Progenitor cell of endocrine pancreas (in vitro differentiated cells): ENCODE measurements at places on chromosomes 5 and 9.

GRCh38 chr5:112686675-112687074 is 51.0 kb upstream of the APC start:
- no peak overlapping the region for H3K27ac ChIP-seq
- H3K4me1 ChIP-seq: peaks cover 5% of the 10 kb centered on the region
- no peak overlapping the region for H3K4me3 ChIP-seq

DNA sequence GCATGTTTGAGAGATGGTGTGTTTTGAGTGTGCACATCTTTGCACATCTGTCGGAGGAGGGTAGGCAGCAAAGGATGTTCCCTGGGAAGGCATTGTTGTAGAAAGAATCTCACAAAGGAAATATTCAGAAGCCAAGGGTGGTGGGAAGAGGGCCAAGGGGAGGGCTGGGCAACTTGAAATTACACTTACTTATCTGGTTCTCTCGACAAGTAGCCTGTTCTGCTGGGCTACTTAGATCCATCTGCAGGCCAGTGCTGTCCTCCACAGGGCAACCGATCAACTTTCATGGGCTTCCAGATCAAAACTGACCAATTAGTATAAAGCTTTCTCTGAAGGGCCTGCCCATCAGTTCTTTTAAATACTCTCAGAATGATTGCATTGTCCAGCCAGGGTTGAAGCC is 495.2 kb downstream of the GADD45G start:
- no peak overlapping the region for H3K27ac ChIP-seq
- H3K36me3 ChIP-seq: no peaks in the 10 kb centered on the region
- no peak overlapping the region for H3K4me3 ChIP-seq
- peaks cover 3% of the 10 kb centered on the region for H3K4me1 ChIP-seq
- H3K27me3 ChIP-seq: peaks cover 19% of the 10 kb centered on the region

DNA sequence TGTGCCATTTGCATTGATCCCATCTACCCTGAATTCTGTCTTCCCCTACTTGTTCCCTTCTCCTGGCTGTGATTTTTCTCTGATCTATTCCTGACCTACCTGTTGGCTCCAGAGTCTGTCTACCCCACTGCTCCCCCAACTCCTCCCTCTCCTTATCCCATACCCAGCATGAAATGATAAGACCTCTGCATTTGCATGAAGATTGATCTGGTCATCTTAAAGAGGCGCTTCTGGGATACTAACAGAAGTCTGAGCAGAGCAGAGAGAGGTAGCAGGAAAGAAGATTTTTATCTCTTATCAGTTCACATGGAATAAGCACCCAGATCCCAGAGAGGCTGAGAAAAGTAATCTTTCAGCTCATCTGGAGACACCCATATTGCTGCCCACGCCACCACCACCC is 18.3 kb upstream of the GLIPR2 start:
- H3K36me3 ChIP-seq: peaks cover 21% of the 10 kb centered on the region
- H3K4me1 ChIP-seq: peaks cover 8% of the 10 kb centered on the region
- no peak for DNase-seq

GRCh38 chr9:120583958-120584369 is 4.0 kb upstream of the CDK5RAP2 start:
- H3K36me3 ChIP-seq: no peaks in the 10 kb centered on the region
- peaks cover 6% of the 10 kb centered on the region for H3K4me1 ChIP-seq
- no peak for DNase-seq
- no peak overlapping the region for H3K27ac ChIP-seq

DNA sequence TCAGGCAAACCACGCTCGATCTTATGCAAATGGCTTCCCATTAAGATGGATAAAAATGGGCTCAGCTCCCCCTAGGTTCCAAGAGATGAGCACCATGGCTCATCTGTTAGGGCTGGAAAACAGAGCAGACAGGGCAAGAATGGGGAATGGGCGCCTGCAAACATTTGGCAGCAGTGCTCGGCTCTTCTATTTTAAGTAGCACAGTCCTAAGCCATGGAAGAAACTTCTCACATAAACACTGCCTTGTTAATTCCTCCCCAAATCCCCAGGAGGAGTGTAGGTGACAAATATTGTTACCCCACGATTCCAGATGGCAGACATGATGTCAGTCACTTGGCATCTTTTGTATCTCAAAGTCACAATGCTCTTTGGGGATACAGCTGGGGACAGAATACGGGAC is 221.8 kb downstream of the ICE1 start:
- H3K4me1 ChIP-seq: no peaks in the 10 kb centered on the region
- no peaks in the 10 kb centered on the region for H3K36me3 ChIP-seq
- no peak overlapping the region for H3K27ac ChIP-seq
- H3K4me3 ChIP-seq: no peak overlapping the region
- H3K27me3 ChIP-seq: peaks cover 5% of the 10 kb centered on the region
- no peak for DNase-seq

GRCh38 chr9:132301521-132301920 is 53.3 kb downstream of the SETX start:
- peaks cover 30% of the 10 kb centered on the region for H3K36me3 ChIP-seq
- no peak overlapping the region for H3K27ac ChIP-seq
- no peaks in the 10 kb centered on the region for H3K27me3 ChIP-seq
- no peak for DNase-seq
- no peak overlapping the region for H3K4me3 ChIP-seq
- H3K4me1 ChIP-seq: peaks cover 6% of the 10 kb centered on the region

GRCh38 chr5:68315679-68316271 is 100.2 kb downstream of the PIK3R1 start:
- H3K4me3 ChIP-seq: no peak overlapping the region
- no peak for DNase-seq
- H3K27ac ChIP-seq: no peak overlapping the region
- H3K4me1 ChIP-seq: peaks cover 6% of the 10 kb centered on the region
- H3K27me3 ChIP-seq: no peaks in the 10 kb centered on the region
- H3K36me3 ChIP-seq: no peaks in the 10 kb centered on the region

- H3K27ac ChIP-seq: no peak overlapping the region
- no peak for DNase-seq
- no peaks in the 10 kb centered on the region for H3K36me3 ChIP-seq
- no peak overlapping the region for H3K4me3 ChIP-seq
These were observed 185.0 kb upstream of the PRLR start for GRCh38 chr5:35415309-35415708.

DNA sequence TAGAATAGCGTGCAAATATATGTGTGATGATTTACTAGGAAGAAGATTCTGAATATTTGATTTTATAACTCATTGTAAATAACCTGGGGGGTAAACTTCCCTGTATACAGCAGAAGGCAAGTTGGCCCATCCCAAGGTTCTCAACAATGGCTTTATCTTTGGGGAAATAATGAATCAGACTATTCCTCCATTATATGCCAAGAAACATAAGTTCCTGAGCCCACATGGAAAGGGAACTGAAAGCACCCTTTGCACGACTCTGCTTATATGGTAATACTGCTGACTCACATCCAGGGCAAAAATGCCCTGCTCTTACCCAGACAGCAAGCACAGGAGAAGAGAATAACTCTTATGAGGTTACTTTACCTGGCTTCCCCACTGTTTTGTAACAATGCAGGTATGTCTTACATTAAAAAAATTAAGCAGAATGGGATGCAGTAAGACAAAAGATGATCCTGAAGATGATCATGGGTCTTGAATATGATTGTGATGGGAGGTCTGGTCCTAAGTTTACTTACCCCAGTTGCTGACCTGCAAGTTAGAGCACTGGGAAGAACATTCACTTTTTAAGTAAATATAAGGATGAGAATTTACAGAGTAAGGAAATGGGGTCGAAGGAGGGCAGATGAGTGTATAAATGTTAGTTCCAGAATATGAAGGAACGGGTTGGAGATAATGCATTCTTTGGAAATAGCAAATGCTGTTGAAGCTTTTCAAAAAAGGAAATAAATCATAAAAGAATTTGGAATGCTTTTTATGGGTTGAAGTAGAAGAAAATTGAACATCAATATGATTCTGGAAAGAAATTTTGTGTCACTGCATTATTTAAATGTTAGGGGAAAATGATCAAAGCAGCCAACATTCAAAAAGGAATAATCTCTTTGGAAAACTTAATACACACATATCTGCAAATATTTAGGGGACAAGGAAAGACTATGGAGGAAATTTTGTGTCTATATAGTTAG is 428.4 kb upstream of the MPDZ start:
- H3K27me3 ChIP-seq: no peaks in the 10 kb centered on the region
- no peaks in the 10 kb centered on the region for H3K36me3 ChIP-seq
- no peak overlapping the region for H3K4me3 ChIP-seq
- no peak overlapping the region for H3K27ac ChIP-seq
- DNase-seq: no peak

- H3K36me3 ChIP-seq: no peaks in the 10 kb centered on the region
- no peaks in the 10 kb centered on the region for H3K4me1 ChIP-seq
- H3K4me3 ChIP-seq: no peak overlapping the region
- peaks cover 17% of the 10 kb centered on the region for H3K27me3 ChIP-seq
These were observed 455.5 kb downstream of the ACTL7B start for GRCh38 chr9:108400297-108400696.

GRCh38 chr5:95670568-95670967 is 12.2 kb downstream of the SPATA9 start:
- DNase-seq: no peak
- no peak overlapping the region for H3K4me3 ChIP-seq
- H3K27ac ChIP-seq: no peak overlapping the region
- H3K4me1 ChIP-seq: peaks cover 7% of the 10 kb centered on the region
- no peaks in the 10 kb centered on the region for H3K27me3 ChIP-seq

GRCh38 chr5:57184322-57184721 is 10.5 kb downstream of the GPBP1 start:
- peaks cover 24% of the 10 kb centered on the region for H3K4me1 ChIP-seq
- no peak for DNase-seq
- no peaks in the 10 kb centered on the region for H3K27me3 ChIP-seq
- no peak overlapping the region for H3K4me3 ChIP-seq
- peak overlapping the region; percentile 67 for H3K27ac ChIP-seq
